ENCODE measurements at places on chromosomes 12 and 14.

GRCh38 chr12:11965258-11965910, 105.4 kb upstream of the BCL2L14 start:
- DNase-seq, result no peak

DNA sequence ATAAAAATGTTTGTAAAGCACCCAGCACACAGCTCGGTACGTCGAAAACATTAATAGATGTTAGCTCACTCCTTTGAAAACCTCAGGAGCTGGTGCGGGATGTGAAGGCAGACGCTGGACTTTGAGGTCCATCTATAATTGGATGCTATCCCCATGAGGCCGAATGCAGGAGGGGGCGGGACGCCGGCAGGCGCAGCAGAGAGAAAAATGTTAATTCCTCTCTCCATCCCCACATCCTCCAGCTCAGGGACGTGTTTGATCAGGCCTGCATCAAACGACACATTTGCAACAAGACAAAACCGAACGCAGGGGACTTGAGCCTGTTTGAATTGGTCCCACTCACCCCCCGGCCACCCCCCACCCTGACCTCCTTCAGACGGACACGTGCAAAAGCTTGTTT, 231.0 kb downstream of the RBM19 start:
- DNase-seq, result no peak

- DNase-seq, result no peak
Observed at GRCh38 chr14:75752907-75753594, 92.0 kb downstream of the TTLL5 start.

DNA sequence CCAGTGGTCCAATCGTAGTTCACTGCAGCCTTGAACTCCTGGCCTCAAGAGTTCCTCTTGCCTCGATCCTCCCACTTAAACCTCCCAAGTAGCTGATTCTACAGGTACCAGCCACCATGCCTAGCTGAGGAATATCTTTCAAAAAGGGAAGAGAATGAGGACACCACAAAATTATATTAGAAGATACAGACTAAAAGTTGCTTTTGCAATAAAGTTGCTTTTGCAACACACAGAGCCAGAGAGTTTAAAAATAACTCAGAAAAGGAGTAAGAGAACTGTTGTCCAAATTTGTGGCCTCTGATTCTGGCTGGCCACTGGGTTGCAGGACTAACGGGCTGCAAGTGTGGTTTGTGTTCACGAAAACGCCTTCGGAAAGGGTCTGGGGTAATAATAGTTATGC, 19.8 kb downstream of the TMEM253 start:
- DNase-seq, result no peak

GRCh38 chr14:101478796-101479410, 82.4 kb upstream of the DIO3 start:
- no peak for DNase-seq

GRCh38 chr14:67673451-67673850, 981 bp downstream of the VTI1B start:
- no peak for DNase-seq

- no peak for DNase-seq
Observed at GRCh38 chr12:80186727-80187217, 87.4 kb downstream of the OTOGL start.

DNA sequence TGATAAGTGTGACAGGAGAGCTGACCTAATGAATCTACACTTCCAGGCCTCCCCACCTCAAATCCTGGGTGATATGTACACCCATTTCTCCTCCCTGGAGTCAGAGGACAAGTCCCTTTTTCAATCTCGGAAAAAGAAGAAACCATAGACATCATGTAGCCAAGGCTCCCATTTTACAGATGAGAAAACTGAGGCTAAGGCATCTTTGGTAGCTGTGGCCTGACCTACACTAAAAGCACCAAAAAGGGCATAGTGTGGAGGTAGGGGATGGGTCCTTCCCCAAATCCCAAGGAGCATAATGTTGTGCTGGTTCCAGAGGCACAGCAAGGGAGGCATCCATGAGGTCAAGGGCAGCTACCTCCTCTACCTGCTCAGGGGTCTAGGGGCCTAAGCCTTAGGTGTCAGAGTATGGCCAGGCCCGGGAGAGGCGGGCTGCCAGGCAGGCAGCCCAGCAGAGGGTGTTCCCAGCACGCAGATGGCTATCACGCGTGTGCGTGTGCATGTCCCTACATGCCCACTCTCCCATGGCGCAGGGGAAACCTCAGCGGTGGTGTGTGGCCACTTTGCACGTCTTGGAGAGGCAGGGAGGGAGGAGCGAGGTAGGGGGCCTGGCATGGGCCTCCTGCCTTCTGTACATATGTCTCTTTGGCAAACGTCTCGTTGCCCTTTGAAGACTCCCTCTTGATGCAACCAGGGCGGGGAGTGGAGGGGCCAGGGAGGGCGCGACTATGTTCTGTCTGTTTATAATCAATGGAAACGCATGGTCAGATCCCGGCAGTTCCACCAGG, 2.5 kb downstream of the PGF start:
- no peak for DNase-seq

GRCh38 chr14:31207755-31208545, at the start of gene HECTD1:
Gene HECTD1 (minus strand): TSS chr14:31207793. CDS start chr14:31205936, 1,857 bp downstream.
- DNase-seq, result peak; percentile 75

DNA sequence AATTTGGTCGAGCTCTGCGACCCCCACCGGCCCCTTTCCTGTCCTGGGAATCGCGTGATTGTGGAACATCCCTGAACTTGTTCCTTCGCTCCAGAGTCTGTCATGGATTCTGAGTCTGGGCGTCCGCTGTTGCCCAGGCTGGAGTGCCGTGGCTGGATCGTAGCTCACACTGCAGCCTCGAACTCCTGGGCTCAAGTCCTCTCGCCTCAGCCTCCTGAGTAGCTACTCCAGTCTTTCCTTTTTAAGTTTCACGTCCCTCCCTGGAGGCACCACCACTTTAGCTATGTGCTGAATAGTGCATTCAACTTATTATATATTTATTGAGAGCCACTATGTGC, 698 bp downstream of the ACOT6 start:
- no peak for DNase-seq

DNA sequence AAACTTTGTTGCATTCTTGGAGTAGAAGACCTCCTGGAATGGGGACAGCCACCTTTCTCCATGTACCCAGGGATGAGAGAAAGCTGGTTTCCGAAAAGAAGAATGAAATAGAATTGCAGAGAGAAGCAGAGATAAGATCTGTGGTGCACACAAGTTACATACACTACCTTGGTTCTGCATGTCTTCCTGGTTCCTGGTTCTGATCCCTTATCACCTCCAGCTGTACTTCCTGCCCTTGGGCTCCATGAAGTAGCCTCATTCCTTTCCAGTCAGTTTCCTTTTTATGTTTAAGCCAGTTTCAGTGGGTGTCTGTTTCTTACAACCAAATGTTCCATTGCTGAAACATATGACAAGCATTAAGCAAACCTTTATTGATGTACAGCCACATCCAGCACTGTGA, 69.3 kb downstream of the FBXW8 start:
- DNase-seq, result no peak

- no peak for DNase-seq
Observed at GRCh38 chr14:91545946-91546716, 36.0 kb upstream of the PPP4R3A start.

DNA sequence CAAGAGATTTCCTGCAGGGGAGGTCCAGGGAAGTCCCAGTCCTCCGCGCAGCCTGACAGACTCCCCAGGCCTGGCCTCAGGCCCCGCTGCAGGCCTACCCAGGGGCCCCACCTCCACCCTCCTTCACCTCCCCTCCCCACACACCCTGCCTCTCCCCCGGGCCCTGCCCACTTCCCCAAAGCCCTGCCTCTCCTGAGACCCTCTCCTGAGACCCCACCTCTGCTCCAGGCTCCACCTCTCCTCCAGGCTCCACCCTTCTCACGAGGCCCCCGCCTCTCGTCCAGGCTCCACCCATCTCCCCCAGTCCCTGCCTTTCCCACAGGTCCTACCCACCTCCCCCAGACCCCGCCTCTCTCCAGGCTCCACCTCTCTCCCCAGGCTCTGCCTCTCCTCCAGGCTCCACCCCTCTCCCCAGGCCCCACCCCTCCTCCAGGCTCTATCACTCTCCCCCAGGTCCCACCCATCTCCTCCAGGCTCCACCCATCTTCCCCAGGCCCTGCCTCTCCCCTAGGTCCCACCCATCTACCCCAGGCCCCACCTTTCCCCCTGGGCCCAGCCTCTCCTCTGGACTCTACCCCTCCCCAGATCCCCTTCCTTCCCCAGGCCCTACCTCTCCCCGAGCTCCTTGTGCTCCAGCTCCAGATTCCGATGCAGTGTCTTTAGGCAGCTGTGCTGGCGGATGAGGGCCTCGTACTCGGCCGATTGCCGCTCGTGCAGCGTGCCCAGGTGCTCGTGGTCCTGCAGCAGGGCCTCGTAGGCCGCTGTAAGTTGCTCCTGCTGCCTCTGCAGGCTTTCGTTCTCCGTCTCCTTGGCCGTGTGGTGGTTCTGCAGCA, 58.8 kb upstream of the GPR68 start:
- DNase-seq, result no peak

GRCh38 chr14:64867182-64867581, 12.5 kb downstream of the SPTB start:
- DNase-seq, result no peak

DNA sequence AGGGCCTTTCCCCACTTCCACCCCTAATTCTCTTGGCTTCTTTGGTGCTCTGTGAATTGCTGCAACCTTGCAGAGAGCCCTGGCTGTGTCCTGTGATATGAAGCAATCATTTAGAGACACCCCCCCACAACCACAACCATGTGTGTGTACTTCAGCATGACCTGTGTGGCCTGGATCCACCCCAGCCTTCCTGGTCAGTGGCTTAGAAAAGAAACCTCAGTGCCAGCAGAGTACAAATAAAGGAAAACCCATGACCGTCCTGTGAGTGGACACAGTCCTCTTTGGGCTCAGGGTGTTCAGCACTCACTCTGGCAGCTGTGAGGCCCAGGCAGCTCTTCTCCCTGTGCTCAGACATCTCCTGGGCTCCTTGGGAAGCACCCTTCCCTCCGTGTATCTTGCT, 206.6 kb upstream of the DIO3 start:
- DNase-seq, result no peak

DNA sequence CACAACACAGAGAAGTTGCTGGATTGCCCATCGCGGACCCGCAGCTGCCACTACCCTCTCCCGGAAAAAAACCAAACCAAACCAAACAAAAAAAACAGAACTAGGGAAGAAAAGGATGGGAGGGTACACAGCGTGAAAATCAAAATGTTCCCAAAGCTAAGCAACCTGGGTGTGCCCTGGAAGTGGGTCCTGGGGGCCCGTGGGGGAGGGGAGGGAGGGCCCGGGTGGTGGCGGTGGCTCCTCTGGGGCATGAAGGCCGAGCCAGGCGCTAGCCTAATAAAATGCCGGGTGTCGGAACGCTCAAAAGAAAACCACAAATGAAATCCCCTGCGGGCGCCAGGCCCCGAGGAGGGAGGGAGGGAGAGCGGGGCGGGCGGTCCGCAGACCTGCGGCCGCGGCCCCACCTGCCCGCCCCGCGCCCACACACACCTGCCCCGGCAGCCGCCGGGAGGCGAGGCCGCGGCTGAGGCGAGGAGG, 787 bp downstream of the HECTD4 start:
- no peak for DNase-seq

DNA sequence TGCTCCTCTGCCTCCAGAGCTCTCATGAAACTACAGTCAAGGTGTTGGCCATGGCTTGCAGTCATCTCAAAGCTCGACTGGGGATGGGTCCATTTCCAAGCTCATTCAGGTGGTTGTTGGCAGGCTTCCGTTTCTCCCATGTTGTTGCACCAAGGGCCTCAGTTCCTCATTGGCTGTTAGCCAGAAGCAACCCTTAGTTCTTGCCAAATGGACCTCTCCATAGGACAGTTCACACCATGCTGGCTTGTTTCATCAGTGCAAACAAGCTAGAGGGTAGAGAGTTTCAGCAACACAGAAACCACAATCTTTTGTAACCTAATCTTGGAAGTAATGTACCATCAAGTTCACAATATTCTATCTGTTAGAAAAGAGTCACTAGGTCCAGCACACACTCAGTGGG, 22.7 kb upstream of the PPM1A start:
- DNase-seq, result no peak

GRCh38 chr12:22034709-22035506, 11.1 kb upstream of the CMAS start:
- DNase-seq, result no peak

DNA sequence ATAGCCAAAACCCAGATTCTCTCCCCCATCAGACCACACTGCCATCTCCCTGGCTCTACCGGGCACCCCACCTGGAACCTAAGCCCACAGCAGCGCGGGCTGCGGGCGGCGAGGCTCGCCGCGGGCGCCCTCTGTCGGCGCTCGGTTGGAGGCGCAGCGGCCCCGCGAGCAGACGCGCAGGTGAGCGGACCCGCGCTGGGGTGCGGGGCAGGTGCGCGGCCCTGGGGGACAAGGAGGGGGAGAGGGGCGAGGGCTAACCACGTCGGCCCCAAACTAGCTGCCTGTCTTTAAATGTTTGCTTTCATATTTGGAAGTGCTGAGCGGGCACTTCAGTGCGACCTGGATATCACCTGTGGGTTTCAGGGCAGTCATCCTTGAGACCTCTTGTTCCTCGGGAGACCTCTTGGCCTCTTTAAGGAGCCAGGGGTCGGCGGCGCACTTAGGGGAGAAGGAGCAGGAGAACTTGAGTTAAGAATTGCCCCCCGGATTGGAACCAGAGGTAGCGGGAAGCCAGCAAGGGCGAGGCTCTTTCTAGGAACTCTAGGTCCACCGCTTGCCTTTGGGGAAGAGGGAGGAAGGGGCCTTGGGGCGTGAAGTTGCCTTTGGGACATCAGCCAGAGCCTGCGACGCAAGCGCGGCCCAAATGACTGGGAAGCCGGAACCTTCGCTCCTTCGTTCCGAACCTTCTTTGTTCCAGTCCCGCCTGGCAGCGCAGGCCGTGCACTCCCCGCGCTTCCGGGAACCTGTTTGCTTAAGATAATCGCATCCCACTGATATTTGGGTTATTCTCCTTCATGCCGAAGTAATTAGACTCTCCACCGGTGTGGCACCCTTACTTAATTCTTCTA, 78.7 kb downstream of the NEDD1 start:
- DNase-seq, result no peak

DNA sequence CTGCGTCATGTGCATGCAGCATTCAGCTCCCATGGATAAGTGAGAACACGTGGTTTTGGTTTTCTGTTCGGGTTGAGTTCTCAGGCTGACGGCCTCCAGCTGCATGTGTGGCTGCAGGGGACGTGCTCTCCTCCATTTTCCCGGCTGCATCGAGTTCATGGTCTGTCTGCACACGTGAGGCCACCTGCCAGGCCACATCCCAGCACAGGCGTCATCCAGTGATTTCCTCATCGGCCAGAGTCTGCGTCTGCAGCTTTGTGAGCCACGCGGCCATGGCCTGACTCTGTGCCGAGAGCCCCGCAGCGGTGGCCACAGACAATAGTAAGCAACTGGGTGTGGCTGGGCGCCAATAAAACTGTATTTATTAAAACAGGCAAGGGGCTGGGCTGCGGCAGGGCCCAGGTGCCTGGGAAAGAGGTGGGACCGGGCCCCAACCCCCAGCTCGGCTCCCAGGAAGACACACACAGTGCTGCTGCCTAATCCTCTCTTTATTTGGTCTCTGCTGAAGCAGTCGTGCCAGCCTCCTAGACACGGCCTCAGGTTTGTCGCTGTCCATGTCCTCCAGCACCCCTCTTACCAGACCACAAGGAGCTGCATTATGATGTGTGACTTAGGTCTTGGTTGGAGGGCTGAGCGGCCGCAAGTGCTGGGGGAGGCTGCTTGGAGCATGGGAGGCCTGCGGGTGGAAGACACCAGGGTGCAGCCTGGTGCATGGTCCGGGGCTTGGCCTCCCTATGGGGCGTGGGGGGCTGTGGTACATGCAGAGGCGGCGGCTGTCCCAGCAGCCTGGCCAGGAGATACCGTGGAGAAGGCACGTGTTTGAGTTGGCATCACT, 52.0 kb downstream of the NOC4L start:
- DNase-seq, result no peak
